ENCODE measurements at places on chromosomes 12 and 14. TPM values are rescaled to one million over a fixed set of nuclear protein-coding genes. Genes with fewer than 3 reads are reported as not detected.

- DNase-seq = peak; percentile 86
- no peak overlapping the region for H3K4me3 ChIP-seq
- H3K27ac ChIP-seq = peak overlapping the region; percentile 90
- H3K27me3 ChIP-seq = no peaks in the 10 kb centered on the region
- H3K36me3 ChIP-seq = no peaks in the 10 kb centered on the region
Measured at GRCh38 chr12:4134448-4135263, 138.9 kb upstream of the CCND2 start.

GRCh38 chr14:79544698-79545070 is 666.6 kb downstream of the DIO2 start:
- DNase-seq = peak; percentile 69
- no peaks in the 10 kb centered on the region for H3K4me1 ChIP-seq
- no peak overlapping the region for H3K27ac ChIP-seq
- H3K36me3 ChIP-seq = no peaks in the 10 kb centered on the region

- H3K27me3 ChIP-seq = no peaks in the 10 kb centered on the region
- DNase-seq = peak; percentile 76
- no peak overlapping the region for H3K4me3 ChIP-seq
- H3K4me1 ChIP-seq = no peaks in the 10 kb centered on the region
- H3K27ac ChIP-seq = no peak overlapping the region
- H3K36me3 ChIP-seq = no peaks in the 10 kb centered on the region
Measured at GRCh38 chr12:93950311-93950710, 198.1 kb upstream of the PLXNC1 start.

DNA sequence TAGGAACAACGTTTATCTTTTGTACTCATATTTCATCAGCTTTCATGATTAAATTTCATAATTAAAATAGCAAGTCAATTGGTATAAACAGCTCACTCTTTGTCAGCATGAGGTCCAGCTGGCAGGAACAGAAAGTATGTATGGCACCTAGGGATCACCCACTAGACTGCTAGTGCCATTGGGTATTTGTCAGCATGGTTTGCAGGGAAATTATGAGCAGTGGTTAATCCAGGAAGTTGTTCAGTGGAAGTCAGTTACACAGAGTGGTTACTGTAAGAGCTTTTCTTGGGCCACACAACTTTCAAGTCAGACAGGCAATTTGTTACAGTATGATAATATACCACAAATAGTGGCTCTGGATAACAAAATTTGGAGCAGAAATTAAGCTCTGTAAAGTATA is 340.3 kb upstream of the RGS6 start:
- H3K27ac ChIP-seq = no peak overlapping the region
- no peaks in the 10 kb centered on the region for H3K36me3 ChIP-seq
- no peak for DNase-seq
- H3K4me1 ChIP-seq = no peaks in the 10 kb centered on the region

GRCh38 chr12:94169495-94169894 is 21.1 kb downstream of the PLXNC1 start:
- peaks cover 4% of the 10 kb centered on the region for H3K36me3 ChIP-seq
- H3K27me3 ChIP-seq = peaks cover 7% of the 10 kb centered on the region
- no peak for DNase-seq
- H3K4me1 ChIP-seq = peaks cover 4% of the 10 kb centered on the region
- H3K4me3 ChIP-seq = no peak overlapping the region
- no peak overlapping the region for H3K27ac ChIP-seq

Gene SOX5
- 7.3 TPM for total RNA-seq

Gene BTBD7
- total RNA-seq = 18.9 TPM

Gene CCND2
- 152 TPM for total RNA-seq
